COLO829 (cell line): ENCODE measurements at places on chromosomes 5 and 9.

DNA sequence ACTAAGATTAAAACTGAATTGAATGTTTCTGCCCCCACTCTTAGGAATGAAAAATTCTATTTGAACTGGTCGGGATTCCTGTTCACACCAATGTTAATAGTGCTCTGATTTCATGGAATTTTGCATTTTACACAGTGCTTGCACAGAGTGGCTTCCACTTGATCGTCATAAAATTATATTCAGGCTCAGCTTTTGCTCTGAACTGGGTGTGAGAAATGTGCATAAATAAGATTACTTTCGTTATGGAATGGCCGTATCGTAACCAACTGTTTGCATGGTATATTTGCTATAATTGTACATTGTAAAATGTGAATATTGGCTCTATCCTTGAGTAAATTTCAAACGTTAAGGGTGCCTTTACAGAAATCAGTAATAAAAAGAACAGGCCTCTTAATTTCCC is 240.9 kb downstream of the RFK start:
- no peak for DNase-seq

DNA sequence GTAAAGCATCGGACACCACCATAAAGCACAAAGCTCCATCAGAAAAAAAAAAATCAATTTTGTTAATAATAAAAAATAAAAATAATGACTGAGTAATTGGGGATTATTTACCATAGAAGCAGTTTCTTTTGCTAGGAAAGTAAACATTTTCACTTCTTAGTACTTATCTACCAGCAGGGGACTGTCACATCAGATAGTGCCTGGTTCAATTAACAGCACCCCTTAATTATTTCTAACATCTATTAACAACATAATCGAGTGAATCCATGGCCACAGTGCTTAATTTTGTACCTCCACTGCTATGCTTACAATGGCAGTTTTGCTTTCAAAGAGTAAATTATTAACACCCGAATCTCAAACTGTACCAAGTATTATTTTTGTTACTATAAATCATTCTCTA is 221.7 kb downstream of the SMARCA2 start:
- DNase-seq: no peak

GRCh38 chr5:683551-684481 is 9.3 kb downstream of the TPPP start:
- no peak for DNase-seq

- DNase-seq: no peak
Measured at GRCh38 chr9:71681104-71681707, 87.1 kb downstream of the CEMIP2 start.

GRCh38 chr9:135087899-135088347 is 455 bp downstream of the OLFM1 start:
- no peak for DNase-seq

DNA sequence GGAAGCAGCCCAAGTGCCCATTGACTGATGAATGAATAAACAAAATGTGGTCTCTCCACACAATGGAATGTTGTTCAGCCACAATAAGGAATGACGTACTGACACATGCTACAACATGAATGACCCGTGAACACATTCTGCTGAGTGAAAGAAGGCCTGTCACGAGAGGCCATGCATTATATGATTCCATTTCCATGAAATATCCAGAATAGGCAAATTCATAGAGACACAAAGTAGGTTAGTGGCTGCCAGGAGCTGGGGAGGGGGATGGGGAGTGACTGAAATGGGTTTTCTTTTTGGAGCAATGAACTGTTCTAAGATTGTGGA is 41.4 kb downstream of the BICD2 start:
- DNase-seq: peak; percentile 38

- no peak for DNase-seq
Measured at GRCh38 chr5:157059891-157060290, 975 bp upstream of the HAVCR1 start.

DNA sequence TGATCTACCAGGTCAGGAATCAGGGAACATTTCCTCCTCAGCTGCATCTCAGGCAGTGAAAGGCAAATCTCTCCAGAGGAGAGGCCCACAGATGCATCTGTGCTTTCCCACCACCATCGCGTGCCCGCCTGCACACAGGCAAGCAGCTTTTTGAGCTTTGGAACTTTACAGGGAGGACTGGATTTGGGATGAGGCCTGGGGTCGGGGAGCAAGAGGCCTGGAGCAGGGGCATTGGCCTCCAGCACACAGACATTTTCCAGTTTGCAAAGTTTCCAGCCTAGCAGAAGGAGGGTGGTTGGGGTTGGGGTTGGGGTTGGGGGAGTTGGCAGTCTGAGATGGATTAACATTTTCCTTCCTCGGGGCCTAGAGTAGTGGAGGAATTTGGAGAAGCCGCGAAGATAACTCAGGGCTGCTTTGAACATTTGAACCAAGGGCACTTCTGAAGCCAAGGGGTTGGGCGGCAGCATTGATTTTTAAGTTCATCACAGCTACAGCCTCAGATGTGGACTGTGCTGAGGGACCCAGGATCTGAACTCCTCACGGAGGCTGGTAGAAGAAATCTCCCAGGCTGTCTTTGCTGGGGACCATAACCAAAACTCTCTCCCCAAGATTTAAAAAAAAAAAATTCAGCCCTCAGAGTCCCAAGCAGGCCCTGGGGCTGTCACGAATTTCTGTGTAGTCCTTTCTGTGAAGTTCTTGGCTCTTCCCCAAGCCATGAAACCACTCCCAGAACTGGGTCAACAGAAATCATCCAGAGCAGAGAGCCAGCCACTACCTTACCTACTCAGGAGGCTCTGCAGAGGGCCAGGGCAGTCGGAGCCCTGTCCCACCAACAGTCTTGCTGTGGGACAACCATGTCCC is 25.6 kb downstream of the C5orf15 start:
- no peak for DNase-seq

GRCh38 chr9:114401344-114401743 is 13.6 kb upstream of the AKNA start:
- no peak for DNase-seq

- no peak for DNase-seq
Measured at GRCh38 chr5:68057191-68057590, 158.4 kb upstream of the PIK3R1 start.

DNA sequence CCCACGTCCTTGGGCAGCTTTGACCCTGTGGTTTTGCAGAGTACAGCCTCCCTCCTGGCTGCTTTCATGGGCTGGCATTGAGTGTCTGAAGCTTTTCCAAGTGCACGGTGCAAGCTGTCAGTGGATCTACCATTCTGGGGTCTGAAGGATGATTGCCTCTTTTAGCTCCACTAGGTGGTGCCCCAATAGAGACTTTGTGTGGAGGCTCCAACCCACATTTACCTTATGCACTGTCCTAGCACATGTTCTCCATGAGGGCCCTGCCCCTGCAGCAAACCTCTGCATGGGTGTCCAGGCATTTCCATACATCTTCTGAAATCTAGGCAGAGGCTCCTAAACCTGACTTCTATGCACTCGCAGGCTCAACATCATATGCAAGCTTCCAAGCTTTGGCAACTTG is 644.2 kb upstream of the CDH9 start:
- no peak for DNase-seq

- DNase-seq: no peak
Measured at GRCh38 chr5:117812861-117813260, 1175.5 kb downstream of the DTWD2 start.

DNA sequence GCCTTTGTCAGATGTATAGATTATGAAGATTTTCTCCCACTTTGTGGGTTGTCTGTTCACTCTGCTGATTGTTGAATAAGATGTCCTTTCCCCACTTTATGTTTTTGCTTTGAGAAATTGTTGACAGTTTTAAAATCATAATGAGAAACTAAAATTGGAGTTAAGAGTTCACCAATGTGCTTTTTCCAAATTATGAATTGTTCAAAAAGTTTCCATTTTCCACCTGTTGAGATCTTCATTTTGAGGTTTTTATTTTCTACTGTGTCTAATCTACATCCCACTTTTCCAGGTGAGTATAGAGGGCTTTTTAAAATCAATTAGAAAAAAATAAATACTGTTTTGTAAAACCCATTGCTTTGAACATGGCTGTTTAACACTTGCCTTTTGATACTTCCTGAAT is 55.8 kb downstream of the LNPEP start:
- no peak for DNase-seq

GRCh38 chr9:100990605-100991381 is 37.7 kb upstream of the PLPPR1 start:
- DNase-seq: no peak

- DNase-seq: no peak
Measured at GRCh38 chr9:94096819-94097577, 12.7 kb downstream of the PTPDC1 start.

DNA sequence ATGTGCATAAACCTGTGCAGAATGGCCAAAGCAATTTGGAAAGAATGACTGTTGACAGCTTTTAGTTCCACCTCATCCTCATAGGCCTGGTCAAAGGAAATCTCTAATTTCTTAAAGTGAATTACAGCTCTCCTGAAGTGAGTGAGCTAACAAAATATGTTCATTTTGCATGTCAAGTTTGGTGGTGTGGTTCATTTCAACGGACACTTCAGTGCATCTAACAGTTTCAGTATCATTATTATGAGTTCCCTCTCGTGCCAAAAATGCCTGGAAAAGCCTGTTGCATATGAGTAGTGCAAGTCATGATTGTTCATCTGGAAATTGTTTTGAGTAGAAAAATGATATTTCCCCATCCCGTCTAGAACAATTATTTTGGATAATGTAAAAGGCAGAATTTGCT is 53.2 kb upstream of the HMHB1 start:
- DNase-seq: no peak

- DNase-seq: no peak
Measured at GRCh38 chr9:36665921-36666431, 93.3 kb downstream of the MELK start.

DNA sequence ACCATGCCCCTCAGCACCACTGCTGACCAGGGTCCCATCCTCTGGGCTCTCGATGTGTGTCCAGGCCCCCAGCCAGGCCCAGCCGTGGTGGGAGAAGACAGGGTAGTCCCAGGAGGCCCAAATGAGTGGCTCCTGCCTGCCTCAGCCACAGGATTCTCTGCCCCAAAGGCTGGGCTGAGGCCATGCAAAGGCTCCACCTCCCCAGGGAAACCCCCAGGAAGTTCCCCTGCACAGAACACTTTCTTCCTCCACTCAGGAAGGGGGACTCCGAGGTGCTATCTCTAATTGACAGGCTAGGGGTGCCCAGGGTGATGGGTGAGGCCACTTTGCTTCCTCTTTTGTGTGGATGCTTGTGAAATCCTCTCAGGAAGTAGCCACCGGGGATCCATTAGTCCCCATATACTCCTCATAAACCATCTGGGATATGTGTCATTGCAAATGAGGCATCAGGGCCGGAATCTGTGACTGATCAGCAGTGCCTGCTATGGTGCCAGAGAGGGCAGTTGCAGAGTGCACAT is 23.1 kb upstream of the TDRD7 start:
- DNase-seq: no peak

- no peak for DNase-seq
Measured at GRCh38 chr5:130032807-130033206, 128.5 kb downstream of the CHSY3 start.

GRCh38 chr5:32044434-32044833 is 129.7 kb downstream of the GOLPH3 start:
- DNase-seq: no peak

DNA sequence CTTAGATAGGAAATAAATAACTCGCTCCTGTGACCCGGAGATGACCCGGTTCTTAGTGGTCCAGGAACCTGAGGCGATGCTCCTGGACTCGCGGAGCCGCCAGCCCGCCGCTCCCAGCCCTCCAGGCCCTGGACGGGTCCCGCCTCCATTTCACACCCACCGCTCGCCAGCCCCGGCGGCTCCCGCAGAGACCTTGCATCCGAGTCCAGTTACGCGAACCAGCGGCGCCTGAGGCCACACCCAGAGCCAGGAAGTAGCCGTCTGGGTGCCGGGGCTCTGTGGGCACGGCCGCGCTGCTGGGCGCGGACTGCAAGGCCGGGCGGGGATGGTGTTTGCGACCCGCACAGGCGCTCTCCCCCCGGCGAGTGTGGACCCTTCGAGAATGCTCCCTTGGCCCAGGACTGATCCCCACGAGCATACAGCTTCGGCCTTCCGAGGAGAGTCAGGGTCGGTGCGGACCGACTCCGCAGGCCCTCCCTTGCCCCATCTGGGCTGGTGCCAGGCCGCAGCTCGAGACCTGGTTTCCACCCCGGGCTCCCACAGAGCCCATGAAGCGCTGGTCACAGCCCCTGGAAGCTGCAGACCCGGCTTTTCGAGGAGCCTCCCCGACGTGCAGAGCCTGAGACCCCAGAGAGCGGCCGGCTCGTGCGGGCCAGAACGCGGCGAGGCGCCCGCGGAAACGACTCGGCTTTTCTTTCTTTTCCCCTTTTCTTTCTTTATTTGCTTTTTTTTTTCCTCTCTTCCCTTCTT is 5.2 kb upstream of the BARX1 start:
- no peak for DNase-seq

GRCh38 chr5:145859897-145860296 is 12.9 kb downstream of the GRXCR2 start:
- no peak for DNase-seq

- no peak for DNase-seq
Measured at GRCh38 chr5:178201927-178202235, 2.5 kb upstream of the HNRNPAB start.

DNA sequence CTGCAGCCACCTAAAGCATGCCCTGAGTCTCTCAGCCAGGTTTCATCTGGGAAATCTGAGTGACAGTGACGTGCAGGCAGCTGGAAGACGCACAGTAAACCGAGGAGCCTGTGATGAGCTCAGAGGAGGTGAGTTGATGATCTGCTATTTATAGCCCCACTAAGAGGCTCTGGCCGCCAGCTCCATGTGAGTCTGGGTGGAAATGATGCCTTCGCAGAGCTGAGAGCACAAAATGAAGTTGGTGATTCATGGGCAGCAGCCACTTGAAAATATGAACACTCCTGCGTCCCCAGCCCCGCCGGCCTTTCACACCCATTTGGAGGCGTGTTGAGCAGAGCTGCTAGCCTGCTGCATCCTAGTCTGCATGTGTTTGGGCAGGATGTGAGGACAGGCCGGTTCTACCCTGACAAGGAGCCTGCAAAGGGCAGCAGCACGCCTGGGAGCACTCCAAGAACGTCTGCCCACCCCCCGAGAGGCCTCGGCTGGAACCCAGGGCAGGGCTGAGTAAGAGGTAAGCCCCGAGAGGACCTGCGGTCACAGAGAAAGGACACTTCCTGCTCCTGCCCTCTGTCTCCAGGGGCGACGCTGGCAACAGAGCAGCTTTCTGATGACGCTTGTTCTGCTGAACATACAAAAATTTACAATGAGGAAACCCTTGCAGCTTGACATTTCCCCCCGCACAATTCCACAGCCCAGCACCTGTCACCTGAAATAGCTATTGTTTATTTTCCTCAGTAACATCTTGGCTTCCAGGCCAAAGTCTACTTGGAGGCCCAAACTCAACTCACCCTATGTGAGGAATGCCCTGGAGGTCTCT is 25.1 kb upstream of the CDKN2AIPNL start:
- DNase-seq: no peak

GRCh38 chr5:1409381-1410110 is 35.7 kb downstream of the SLC6A3 start:
- no peak for DNase-seq

GRCh38 chr9:69204326-69204725 is 30.2 kb downstream of the TJP2 start:
- no peak for DNase-seq

DNA sequence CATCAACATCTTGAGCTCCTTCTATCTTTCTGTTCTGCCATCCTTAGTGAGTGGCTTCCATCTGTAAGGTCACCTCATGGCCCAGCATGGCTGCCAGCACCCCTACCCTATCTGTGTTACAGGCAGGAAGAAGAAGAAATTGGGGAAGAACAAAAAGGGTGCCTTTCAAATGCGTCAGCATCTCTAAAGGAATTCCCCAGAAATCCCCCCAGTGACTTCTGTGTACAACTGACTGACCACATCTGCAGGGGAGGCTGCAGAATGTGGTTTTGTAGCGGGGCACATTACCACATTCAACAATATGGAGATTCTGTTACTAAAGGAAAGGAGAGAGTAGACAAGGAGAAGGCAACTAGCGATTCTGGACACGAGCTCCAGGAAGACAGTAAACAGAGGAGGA is 40.1 kb downstream of the ALG2 start:
- DNase-seq: no peak
